Activated T-cell treated with anti-CD3 and anti-CD28 coated beads, Interleukin-2, amount 50 U/mL, for 72 hours (primary cell): ENCODE measurements at places on chromosomes 1 and 21. TPM values are rescaled to one million over a fixed set of nuclear protein-coding genes. Genes with fewer than 3 reads are reported as not detected.

Gene ADAR
- total RNA-seq = 305 TPM

Gene KCNN3
- total RNA-seq = 0.42 TPM

Gene SPRR2G
- not detected for total RNA-seq

Gene ACTL8
- not detected for total RNA-seq

DNA sequence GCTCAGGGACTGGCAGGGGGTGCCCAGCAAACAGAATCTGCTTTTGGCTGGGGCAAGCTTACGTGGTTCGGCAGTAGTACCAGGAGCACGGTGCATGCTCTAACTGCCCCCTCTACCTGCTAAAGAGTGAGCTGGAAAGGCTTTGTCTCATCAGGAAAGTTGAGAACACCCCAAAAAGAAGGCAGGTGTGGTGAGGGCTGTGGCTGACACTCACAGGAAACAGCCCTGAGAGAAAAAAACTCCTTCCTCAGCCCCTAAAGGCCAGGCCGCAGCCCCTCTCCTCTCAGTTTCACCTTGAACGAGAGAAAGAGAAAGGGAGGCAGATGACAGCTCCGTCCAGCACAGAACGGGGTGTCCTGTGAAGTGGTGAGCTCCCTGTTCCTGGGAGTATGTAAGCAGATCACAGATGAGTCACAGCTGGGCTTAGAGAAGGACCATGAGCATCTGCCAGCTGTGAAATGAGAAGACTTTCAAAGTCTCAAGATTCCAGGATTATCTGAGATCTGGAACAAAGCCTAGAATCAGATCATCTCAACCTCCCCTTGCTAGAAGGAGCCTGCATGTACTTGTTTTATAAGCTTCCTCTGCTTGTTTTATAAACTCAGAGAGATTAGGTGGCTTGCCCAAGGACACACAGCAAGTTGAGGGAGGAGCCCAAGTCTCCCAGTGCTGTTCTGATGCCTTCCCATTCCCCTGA, 13.4 kb downstream of the LAPTM5 start:
- peak; percentile 51 for DNase-seq

- no peak for DNase-seq
Observed at GRCh38 chr1:230851291-230851691, 17.0 kb downstream of the C1orf198 start.

DNA sequence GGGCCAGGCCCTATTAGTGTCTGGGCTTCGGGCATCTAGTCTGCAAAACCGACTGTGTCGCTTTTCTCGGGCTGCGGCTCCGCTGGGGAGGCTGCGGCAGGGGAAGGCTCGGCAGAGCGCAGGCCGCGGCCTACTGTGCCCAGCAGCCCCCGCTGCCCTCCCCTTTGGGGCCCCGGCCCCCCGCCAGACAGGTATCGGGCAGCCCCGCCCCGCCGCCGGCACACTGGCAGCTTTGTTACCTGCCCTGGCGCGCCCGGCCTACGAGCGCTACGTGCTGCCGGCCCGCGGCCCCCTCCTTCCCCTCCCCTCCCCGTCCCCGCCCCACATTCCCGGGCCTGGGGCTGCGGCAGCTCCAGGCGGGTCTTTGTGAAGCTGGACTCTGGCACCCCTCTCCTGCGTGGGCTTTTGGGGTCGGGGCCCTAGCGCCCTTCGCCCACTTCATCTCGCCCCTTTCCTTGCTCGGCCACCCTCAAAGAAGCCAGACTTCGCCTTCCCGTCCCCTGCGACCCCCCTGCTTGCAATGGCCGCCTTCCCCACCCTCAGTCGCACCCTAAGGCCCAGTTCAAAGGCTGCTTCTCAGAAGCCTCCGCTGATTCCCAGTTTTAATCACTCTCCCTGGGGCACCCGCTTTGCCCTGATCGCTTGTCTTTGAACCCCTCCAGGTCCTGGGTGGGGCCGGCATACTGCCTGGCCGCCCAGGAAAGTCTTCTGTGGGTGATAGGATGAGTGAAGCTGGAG, 48.9 kb upstream of the SLC2A1 start:
- DNase-seq = no peak

DNA sequence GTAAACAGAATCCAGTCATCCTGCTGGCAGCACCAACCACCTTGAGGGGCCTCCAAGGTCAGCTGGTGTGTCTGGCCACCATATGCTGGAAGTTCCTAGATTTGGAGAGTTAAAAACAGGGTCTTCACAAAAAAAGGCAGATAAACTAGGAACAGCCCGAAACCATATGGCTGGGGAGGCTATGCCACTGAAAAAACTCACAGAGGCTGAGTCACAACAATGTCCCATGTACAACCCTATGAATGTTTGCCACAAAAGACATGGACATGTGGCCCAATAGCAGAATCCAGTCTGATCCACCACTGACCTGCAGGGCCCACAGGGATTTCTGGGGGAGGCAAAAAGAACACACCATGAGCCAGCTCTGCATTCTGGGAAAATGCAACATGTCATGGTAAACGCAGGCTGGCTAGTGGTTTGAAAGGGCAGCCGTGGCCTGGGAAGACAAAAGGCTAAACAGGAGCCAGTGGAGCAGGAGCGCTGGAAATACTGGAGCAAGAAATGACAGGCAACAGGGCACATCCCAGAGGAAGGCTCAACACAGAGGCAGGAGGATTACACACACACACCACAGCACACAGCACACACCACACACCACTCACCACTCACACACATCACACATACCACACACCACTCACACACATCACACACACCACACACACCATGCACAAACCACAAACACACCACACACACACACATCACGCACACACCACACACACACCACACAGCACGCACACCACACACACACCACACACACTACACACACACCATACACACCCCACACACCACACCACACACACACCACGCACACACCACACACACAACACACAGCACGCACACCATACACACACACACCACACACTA, 55.4 kb downstream of the HSF2BP start:
- no peak for DNase-seq

GRCh38 chr1:7398982-7399381, 372.1 kb upstream of the VAMP3 start:
- no peak for DNase-seq

- no peak for DNase-seq
Observed at GRCh38 chr1:31593136-31593665, 16.9 kb downstream of the TINAGL1 start.
